ENCODE measurements at places on chromosomes 7 and 10. TPM values are rescaled to one million over a fixed set of nuclear protein-coding genes. Genes with fewer than 3 reads are reported as not detected.

GRCh38 chr10:121449482-121449924 is 148.7 kb downstream of the FGFR2 start:
- no peak for DNase-seq

The CALY gene
- total RNA-seq = not detected

- no peak for DNase-seq
Observed at GRCh38 chr10:101466016-101466912, 112.3 kb downstream of the BTRC start.

The RPEL1 gene
- not detected for total RNA-seq

- DNase-seq = peak; percentile 19
Observed at GRCh38 chr7:83365746-83366145, 203.1 kb upstream of the PCLO start.

The TRIM50 gene
- total RNA-seq = not detected

- peak; percentile 50 for DNase-seq
Observed at GRCh38 chr10:100697070-100697469, 48.3 kb upstream of the PAX2 start.

The DNAJC12 gene
- total RNA-seq = 15.5 TPM

DNA sequence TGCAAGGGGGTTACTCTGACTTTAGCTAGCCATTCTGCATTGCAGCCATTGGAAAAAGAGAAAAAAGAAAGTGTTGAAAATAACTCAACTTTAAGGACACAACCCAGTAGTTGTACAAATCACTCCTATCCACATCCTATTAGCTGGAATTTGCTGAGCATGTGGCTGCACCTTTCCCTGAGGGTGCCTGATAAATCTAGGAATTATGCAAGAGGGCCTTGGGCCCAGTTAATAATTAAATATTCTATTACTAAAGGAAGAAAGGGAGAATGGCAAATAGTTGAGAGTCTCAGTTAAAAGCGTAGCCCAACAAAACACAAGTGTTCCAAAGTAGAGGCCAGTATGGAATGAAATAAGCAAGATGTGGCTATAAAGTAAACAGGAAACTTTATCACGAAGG is 200.9 kb upstream of the CNTNAP2 start:
- no peak for DNase-seq

GRCh38 chr10:73054286-73054685 is 42.4 kb downstream of the P4HA1 start:
- no peak for DNase-seq

The RNF32 gene
- total RNA-seq = 2.2 TPM

The CDH23 gene
- total RNA-seq = not detected

DNA sequence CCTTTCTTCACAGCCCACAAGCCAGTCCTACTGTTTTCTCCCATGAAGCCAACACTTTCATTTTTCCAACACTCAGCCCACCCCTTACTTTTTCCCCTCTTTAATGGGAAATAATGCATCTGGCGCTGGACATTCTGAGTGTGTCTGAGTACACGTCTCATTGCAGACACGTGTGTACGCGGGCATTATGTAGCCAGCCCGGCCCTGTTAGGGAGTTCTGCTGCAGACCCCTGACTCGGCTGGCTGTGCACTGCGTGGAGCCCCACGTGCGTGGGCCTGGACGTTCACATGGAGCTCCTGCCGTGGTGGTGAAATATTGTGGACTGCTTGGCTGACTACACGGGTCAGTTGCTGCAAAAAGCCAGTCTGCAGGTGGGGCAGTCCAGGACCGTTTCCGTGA is 233.0 kb downstream of the ADARB2 start:
- DNase-seq = no peak

The CALCR gene
- total RNA-seq = not detected

DNA sequence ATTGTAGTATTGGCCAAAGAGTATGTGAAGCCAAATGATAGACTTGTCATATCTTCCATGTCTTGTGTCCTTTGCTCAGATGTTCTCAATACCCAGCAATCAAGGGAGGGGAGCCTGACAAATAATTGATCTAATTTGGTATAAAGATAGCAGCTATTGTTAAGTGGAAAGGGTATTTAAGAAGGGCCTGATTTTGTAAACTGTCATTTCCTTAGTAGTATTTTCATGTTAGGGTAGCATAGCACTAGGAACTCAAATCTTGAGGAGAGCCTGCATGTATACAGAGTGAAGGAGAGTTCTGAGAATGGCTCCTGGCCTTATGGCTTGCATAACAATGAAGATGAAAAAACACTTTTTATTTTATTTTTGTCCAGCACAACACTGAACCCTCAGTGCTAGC is 53.1 kb downstream of the GNAI1 start:
- DNase-seq = no peak

DNA sequence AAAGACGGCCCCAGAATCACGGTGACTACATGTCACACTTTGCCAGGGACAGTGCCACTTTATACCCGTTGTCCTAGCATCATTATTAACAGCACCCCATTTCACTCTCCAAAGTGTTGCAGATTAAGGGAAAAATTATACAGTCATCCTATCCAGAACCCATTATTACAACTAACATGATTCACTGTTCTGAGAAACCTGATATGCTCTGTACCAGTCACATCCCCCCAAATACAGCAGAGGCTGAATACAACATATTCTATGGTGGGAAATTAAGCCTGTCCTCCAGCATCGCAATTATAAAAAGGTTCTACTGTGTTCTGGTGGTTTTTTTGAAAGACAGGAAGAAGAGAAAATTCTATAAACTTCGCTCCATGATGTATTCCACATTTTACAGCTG is 162.1 kb downstream of the JAZF1 start:
- DNase-seq = no peak

The CHAT gene
- total RNA-seq = not detected

- peak; percentile 19 for DNase-seq
Observed at GRCh38 chr7:3005257-3005656, 38.4 kb downstream of the CARD11 start.

- no peak for DNase-seq
Observed at GRCh38 chr10:68604441-68604840, 44.3 kb downstream of the TET1 start.

GRCh38 chr7:126760914-126761577 is 491.7 kb downstream of the GRM8 start:
- DNase-seq = no peak

GRCh38 chr7:37986908-37987330 is 66.5 kb downstream of the EPDR1 start:
- DNase-seq = no peak

DNA sequence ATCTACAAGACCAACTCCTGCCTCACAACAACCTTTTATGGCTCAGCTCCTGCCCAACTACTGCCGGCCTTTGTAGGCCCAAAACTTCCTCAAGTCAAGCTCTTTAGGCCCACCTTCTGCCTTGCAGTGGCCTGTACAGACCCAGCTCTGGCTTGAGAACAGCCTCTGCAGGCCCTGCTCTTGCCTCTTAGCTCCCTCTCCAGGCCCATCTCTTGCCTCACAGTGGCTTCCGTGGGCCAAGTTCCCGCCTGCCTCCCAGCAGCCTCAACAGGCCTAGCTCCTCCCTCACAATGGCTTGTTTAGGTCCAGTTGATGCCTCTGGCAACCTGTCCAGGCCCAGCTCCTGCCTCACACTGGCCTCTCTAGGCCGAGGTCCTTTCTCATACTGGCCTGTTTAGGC is 32.4 kb upstream of the VKORC1L1 start:
- no peak for DNase-seq

The GIMAP1 gene
- total RNA-seq = not detected

DNA sequence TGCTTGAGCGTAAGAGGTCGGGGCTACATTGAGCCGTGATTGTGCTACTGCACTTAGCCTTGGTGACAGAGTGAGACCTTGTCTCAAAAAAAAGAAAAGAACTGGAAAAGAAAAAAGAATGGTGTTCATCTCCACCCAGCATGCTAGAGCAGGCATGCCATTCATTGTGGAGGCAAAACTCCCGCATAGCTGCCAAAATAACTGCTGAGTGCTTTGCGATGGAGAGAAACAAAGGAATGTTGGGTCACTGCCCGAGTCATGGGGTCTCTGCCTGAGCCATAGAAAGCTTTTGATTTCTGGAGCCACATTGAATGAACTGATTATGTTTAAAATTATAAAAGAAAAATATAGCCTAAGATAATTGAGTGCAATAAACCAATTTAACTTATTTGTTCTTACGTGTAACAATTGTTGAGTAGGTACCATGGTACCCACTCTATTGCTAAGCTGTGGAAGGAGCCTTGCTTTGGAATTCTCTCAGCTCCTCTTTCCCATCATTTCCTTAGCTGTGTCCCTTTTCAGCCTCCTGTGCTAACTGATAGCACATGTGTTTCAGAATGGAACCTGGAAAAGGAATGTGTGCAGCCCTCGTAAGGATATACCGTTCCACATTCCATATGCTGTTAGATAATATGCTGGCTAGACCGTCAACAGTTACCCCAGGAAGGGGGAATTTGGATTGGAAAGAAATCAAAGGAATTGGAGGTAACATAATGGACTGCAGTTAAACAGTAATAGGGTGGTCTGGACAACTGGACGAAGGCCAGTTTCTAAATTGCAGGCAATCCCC is 99.0 kb downstream of the KIAA1217 start:
- no peak for DNase-seq

The PALD1 gene
- total RNA-seq = 0.80 TPM

The MRC1 gene
- not detected for total RNA-seq

GRCh38 chr7:22468609-22469008 is 31.4 kb downstream of the STEAP1B start:
- no peak for DNase-seq

GRCh38 chr7:28939367-28939766 is 18.8 kb downstream of the TRIL start:
- no peak for DNase-seq

The TRPV5 gene
- total RNA-seq = not detected

GRCh38 chr7:45044338-45044737 is 44.3 kb downstream of the CCM2 start:
- DNase-seq = no peak

- no peak for DNase-seq
Observed at GRCh38 chr10:102581401-102581800, 62.9 kb upstream of the TRIM8 start.

All from PC-3 (cell line).